GM13977 (cell line): ENCODE measurements at places on chromosomes 16 and 17.

DNA sequence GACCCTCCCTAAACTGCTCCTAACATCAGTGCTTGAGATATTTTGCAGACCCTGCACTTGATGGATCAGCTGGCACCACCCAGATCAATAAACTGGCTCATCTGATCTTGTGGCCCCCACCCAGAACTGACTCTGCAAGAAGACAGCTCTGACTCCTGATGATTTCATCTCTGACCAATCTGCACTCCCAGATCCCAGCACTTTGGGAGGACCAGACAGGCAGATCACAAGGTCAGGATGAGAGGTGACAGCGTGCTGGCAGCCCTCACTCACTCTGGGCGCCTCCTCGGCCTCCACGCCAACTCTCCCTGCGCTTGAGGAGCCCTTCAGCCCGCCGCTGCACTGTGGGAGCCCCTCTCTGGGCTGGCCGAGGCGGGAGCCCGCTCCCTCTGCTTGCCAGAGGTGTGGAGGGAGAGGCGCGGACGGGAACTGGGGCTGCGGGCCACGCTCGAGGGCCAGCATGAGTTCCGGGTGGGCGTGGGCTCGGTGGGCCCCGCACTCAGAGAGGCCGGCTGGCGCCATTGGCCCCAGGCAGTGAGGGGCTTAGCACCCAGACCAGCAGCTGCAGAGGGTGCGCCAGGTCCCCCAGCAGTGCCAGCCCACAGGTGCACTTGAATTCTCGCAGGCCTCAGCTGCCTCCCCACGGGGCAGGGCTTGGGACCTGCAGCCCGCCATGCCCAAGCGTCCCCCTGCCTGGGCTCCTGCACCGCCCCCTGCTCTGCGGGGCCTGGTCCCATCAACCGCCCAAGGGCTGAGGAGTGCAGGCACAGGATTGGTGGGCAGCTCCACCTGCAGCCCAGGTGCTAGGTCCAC is 2.4 kb upstream of the C16orf54 start:
- DNase-seq = no peak

DNA sequence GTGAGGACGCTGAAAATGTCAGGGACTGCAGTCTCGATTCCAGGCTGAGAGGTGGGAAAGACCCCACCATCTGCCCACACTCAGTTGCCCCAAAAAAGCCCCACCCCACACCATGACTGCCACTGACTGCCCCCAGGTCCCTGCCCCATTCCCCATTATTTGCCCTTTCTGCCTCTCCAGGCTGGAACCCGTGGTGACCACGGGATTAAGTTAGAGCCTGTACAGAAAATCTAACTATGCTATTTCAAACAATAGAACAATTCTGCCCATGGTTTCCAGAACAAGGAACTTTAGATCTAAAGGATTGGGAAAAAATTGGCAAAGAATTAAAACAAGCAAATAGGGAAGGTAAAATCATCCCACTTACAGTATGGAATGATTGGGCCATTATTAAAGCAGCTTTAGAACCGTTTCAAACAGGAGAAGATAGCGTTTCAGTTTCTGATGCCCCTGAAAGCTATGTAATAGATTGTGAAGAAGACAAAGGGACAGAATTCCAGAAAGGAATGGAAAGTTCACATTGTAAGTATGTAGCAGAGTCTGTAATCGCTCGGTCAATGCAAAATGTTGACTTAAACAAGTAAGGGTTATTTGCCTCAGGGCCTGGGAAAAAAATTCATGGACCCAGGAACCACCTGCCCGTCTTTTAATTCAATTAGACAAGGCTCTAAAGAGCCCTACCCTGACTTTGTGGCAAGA is 14.4 kb downstream of the FLYWCH1 start:
- DNase-seq = no peak

- no peak for DNase-seq
Observed at GRCh38 chr17:21079196-21079595, 36.4 kb upstream of the USP22 start.

DNA sequence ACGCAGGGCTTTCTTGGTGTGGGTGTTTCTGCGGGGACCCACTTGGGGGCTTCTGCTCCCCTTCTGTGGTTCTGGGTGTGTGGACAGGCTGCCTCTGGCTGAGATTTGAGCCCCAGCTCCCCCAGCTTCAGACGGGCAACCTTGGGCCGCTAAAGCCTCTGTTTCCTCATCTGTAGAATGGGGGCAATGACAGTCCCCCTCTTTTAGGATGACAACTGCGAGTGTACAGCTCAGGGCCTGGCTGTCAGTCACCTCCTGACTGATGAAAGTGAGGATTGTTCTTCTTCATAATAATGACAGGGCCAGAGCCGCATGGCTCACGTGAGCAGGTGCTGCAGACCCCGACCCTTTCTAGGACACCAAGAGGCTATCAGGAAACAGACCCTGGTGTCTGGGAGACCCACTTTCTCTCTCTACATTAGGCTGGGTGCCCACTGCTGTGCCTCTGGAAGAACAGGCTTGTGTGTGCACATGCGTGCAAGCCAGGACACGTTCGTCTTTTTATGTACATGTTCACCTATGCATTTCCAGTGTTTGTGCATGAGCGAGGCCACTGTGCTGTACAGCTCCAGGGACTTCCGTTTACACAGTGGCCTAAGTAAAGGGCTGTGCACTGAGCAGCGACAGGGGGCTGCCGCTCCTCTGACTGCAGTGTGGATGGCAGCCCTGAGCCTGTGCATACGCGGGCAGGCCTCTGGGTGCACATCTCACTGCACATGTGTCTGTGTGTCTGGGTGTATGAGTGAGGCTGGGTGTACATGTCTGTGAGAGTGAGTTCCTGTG is 4.6 kb downstream of the SPNS3 start:
- no peak for DNase-seq

- DNase-seq = no peak
Observed at GRCh38 chr17:32903774-32904673, 23.9 kb upstream of the TMEM98 start.

DNA sequence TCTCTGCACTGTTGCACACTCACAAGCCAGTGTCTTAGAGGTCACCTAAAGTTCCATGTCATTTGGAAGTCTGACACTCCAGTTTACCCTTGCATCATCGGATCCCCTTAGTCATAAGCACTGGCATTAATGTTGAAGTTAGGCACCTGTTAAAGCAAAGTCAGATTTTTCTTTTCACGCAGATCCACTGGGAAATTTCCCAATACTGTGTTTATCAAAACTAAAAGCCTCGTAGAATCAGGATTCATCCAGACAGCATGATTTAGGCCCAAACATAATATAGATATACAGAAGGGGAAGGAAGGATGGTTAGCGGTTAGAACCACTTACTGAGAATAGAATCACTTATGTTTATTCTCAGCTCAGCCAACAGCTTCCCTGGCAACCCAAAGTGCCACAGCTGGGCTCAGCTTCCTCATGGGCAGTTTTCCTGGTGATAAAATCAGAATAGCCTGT is 30.1 kb upstream of the HAPSTR1 start:
- DNase-seq = no peak

DNA sequence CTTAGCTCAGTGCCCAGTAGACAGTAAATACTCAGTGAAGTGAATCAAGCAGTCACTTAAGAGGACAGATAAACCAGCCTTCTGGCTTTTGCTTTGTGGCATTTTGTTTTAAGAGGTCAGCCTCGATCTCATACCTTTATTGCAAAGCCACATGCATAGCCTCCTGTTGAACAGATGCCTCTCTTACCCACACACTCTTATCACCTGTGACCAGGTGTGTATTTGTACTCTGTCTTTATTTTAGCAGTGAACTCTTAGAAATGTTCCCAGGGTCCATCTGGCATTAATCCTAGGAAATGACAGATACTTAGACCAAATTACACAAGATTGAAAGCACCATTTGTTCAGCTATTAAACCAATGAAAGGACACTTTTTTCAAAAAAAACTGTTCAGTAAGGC is 1426.5 kb downstream of the CDH11 start:
- DNase-seq = no peak

- DNase-seq = no peak
Observed at GRCh38 chr16:50354082-50354481, 14.7 kb downstream of the BRD7 start.

DNA sequence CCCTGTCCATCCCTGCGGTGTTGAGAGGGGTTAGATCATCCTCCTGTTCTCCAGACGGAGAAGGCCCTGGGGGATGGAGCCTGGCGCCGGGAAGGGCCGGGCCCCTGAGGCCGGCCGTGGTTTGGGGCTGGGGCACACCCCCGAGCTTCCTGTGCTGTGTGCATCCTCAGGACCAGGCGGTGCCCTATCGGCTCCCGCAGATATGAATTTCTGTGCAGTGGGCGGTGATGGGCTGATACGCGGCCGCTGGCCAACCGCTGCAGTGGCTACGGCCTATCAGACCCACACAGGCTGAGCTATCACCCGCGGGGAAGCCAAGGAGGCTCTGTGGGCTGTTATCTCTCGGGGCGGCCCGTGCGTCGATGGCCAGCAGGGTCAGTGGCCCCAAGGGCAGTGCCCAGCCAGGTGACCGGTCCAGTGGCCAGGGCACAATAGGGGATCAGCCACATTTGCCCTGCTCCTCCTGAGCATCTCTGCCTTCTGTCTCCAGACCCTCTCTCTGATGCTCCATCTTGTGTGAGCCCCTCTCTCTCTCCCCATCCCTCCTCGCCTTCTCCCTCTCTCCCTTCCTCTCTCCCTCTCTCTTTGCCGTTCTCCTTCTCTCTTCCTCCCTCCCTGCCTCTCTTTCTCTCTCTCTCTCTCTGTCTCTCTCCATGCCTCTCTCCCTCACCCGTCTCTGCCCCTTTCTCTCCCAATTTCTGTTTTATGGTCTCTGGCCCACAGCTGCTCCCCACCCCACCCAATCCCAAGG is 38.7 kb downstream of the ZFPM1 start:
- no peak for DNase-seq

- no peak for DNase-seq
Observed at GRCh38 chr17:142102-142661, 4.8 kb downstream of the SCGB1C2 start.

DNA sequence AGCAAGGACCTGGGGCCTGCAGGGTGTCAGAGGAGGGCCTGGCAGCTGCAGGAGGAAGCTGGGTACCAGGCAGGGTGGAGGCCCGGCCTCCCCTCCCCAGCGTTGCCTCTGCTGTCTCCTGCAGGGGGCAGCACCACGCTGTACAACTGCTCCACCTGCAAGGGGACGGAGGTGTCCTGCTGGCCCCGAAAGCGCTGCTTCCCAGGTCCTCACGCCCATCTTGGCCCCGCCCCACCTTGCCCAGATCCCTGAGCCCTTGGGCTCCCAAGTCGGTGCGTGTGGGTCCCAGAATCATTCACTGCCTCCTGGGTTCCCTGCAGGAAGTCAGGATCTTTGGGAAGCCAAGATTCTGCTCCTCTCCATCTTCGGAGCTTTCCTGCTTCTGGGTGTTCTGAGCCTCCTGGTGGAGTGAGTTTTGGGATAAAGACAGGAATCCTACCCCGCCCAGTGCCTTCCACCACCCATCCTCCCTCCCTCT is 1.2 kb downstream of the TMEM95 start:
- peak; percentile 86 for DNase-seq

GRCh38 chr16:67233596-67233995 is 6.7 kb downstream of the TMEM208 start:
- DNase-seq = no peak

- peak; percentile 64 for DNase-seq
Observed at GRCh38 chr17:79838522-79839274, 542 bp downstream of the CBX4 start.

DNA sequence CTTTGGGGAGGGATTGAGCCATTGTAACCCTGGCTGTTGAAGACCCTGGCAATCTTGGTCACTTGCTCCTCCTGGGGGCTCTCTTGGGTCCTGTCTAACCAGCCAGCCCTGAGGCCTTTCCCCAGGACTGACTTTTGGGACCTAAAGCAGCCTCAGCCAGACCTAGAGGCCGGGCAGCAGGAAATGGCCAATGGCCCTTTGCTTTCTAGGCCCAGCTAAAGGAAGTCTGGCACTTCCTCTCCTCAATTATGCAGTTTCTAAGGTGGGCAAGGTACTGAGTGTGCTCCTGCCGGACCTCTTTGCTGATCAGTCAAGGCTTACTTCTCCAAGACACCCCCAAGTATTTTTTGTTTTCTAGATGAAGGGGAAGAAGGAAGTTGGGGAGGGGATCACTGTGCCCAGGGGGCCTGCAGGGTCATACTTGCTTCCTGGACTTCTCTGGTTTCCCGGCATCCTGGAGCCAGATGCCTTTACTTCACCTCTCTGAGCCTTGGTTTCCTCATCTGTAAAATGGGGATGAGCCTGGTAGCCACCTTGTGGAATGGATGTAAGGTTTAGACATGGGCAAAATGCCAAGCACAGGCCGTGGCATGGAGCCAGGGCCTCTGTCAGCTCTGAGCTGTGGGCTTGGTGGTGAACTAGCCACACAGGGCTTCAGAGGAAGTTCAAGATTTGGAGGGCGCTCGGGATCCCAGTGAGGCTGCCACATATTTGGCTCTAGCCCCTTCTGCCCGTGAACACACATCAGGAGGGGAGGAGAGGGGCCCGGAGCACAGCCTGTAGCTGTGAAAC is 8.6 kb downstream of the CX3CL1 start:
- DNase-seq = no peak

DNA sequence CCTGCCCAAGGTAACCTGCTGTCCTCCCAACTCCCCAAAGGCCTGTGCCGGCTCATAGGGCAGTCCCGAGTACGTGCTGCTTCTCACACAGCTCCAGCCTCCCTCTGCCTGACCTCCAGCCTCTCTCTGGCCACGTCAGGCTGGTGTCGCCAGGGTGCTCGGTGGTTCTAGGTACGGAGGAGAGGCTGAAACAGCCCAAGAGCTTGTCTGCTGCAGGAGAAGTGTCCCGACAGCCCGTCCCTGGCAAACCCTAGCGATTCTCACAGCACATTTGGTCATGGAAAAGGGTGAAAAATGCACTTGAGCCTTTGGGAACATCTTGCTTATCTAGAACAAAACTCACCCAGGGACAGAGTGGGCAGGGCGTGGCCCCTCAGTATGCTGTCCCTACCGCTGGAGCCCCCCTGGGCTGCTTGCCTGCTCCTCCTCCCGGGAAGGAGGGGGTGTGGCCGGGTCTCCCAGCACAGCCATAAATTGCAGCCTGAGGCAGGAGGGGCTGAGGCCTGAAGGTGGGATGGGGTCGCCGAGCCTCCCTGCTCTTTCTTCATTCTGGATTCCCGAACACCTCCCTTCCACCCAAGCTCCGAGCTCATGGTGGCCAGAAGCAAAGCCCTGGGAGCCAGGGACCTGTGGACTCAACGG is 40.4 kb downstream of the TIMM22 start:
- DNase-seq = no peak

DNA sequence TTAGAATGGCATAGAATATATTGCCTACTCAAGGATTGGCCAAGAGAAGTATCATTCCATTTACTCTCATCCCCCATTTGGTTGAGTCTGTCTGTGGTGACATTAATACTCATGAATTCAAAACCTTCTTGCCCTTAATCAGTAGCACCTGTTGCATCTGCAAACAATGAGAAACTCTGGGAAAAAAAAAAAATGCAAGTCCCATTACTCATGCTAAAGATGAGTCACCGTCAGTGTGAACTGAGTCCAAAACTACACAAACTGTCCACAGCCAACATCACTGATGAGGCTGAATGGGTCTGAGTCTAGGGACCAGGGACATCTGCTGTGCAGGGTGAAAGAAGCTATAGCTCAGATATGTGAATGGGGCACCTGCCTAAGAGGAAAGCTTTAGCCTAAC is 96.9 kb upstream of the ADAMTS18 start:
- DNase-seq = no peak

DNA sequence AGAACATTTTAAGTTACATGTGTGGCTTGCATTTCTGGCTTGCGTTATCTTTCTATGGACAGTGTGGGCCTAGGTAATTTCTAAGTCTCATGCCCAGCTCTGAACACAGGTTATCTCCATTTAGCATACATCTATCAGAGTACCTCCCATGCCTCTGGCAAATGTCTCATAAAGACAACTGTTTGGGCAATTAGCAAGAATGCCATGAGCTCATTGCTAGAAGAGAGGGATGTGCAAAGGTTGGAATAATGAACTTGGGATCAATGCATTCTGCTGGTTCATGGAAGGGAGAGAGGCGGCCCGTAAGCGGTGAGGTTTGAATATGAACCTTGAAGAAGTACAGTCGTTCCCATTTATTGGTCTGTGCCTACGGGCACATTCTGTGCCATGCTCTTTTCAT is 14.4 kb downstream of the SYT17 start:
- peak; percentile 4 for DNase-seq
